Fibroblast of upper back skin (primary cell): ENCODE measurements at places on chromosomes 12 and 14.
A peak's percentile ranks its signal among the peaks of the same experiment; 100 is the strongest.

GRCh38 chr12:120925740-120926563 lies 21.8 kb upstream of the SPPL3 start:
- DNase-seq = no peak

DNA sequence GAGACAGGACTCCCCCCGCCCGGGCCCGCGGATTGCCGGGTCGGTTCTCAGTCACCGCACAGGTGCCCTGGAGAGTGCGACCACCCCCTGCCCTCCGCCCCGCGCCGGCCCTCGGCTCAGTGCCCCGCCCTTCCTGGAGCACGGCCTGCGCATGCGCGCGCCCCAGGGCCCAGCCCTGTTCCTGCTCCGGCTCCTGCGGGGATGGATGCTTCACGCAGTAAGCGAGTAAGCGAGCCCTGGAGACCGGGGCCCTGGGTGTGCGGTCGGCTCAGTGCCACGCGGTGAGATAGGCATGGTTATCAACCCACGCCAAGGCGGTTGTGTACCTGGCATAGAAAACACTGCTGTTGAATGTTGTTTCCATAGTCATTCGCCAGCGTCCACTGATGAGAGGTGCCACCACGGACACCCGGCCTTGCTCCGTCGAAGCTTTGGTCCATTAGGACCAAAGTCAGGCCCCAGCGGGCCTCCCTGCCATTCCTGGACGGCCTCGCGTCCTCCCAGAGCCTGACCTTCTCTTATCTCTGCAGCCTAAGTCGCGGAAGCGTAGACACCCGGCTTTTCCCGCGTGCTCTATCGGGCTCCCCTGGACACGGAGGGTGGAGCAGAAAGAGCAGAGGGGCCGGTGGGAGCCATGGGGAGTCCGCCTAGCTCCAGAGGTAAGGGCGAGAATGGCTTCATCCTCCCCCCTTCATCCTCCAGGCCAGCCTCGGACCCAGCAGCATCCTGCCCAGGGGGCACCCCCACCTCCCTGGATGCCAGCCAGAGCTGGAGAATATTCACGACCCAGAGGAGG lies 90.6 kb downstream of the PAPOLA start:
- DNase-seq = peak; percentile 40

- DNase-seq = no peak
Observed at GRCh38 chr12:32027684-32028365, 68.6 kb downstream of the RESF1 start.

DNA sequence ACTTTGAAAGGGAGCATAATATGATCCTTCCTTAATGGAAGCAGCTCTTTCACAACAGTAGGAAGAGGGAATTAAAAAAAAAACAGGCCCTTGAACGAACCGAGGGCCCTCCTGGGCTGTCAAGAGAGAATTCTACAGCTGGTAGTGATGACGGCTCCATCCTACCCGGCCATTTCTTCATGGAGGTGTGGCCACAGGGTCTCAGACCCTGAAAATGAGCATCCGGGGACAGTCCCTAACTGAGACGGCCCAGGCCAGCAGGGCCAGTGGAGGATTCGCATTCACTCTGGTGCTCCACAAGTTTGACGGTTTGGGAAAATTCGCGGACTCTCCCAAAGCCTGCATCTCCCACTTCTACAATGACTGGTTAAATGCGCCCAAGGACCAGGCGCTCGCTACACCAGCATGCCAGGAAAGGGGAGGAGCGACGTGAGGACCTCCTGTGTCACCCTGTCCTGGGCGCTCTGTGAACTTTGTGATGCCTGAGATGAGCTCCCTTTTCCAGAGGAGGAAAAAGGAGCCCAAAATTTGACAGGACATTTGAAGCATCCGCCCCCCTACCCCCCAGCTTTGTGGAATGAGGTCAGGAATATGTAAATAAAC lies 66.8 kb downstream of the BCL11B start:
- DNase-seq = no peak
